ENCODE measurements at places on chromosomes 1 and 21.

DNA sequence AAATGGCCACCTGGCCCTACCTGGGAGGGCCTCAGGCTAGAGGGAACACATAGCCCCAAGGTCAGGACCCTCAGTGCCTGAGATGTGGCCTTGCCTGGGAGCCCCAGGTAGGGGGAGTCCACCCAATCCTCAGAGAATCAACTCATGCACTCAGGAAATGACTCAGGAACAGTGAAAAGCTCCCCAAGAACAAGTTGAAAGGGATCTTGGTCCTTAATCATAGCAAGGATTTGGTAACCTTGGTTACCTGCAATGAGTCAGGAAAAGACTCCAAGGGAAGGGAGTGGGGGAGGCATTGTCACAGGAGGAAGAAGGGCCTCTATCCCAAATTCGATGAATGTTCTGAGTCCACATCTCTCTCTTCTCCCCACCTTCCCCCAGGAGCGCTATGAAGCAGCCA is 17.0 kb downstream of the MAP7D1 start:
- DNase-seq, result no peak

DNA sequence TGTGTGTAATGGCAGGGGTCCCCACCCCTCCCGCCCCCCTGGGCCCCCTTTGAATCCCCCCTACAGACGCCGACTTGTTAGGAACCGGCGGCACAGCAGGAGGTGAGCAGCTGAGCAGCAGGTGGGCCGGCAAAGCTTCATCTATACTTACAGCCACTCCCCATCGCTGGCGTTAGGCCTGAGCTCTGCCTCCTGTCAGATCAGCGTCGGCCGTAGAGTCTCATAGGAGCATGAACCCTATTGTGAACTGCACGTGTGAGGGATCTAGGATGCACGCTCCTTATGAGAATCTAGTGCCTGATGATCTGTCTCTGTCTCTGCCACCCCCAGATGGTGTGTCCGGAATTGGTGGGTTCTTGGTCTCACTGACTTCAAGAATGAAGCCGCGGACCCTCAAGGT is 14.9 kb upstream of the VPS26C start:
- no peak for DNase-seq

DNA sequence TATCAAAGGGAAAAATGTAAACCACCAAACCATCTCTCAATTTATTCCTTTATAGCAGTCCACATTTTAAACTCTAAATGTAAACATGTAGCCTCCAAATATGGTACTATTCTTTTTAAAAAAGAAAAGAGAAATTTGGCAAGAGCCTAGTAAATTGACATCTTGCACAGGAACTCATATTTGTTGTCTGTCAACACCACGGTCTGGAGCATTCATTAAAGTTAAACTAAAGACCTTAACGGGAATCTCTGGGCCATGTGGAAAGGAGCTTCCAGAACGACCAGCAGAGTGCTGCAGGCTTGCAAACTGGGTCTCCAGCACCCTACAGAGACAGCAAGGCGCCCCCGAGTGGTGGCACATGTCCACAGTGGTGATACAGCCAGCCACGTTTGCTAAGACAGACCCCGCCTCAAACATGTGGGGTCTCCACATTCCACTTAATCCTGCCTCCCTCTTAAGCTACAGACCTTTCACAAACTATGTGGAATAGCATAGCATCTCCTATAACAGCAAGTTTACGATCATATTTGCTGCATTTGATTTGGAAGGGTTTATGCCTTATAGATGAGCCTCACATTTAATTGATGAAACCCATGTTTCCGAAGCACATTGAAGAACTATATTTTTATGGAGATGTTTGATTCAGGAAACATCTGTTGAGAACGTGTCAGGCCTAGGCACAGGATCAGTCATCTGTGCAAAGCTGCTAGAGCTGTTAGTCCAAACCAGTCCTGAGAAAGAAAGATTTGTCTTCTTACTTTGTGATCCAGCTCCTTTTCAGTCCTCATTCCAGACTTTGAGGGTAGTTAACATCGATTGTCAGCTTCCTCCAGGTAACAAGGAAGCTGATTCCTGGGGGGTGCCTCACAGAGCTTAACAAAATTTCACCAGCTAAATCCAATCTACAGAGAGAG is 96.4 kb upstream of the BACE2 start:
- DNase-seq, result no peak

GRCh38 chr1:201707656-201708055 is 121.3 kb upstream of the IPO9 start:
- DNase-seq, result no peak

- no peak for DNase-seq
Observed at GRCh38 chr1:30901798-30902581, 6.6 kb downstream of the SDC3 start.

DNA sequence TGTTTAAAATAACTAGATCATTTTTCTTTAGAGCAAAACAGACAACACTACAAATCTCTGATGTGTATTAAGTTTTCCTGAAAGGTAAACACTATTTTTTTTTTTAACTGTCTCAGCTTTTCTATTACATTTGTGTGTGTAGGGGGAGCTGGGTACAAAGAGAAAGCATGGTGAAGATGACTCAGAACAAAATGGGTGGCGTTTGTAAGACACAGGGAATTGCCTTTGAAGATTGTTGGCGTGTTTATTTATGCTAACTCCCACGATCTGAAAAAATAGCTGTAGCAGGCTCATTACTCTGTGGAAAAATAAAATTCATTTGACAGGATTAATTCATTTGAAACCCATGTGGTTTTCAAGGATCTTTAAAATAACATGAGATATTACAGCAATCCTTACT is 285.1 kb downstream of the RYR2 start:
- no peak for DNase-seq

DNA sequence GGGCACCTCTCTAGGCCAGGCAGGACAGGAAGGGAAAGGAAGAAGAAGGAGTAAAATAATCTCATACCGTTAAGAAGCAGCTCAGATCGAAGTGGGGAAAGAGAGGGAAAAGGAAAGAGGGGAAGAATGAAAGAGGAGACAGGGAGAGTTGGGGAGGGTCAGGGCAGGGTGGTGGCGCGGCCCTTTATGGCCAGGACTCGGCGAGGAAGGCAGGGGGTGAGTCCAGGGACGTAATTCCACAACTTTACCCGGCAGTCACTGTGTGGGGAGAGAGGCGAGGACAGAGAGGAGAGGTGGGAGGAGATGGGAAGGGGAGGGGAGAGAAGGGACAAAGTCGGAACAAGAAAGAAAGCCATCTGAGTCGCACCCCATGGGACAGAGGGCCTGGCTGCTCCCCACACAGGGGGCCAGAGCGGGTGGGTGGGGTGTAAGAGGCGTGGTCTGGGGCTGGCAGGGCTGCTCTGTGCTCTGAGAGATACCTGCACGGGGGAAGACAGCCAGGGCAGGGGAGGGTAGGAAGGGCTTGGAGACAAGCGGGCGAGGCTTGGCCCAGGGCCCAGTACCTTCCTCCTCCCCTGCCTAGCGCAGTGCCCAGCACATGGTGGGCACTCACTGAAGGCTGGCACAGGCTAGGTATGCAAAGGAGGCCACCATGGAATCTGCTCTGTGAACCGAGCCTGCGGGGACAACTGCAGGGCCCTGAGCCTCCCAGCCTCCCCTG is 49.4 kb downstream of the KIF21B start:
- no peak for DNase-seq

Measured in stimulated activated CD4-positive, alpha-beta T cell treated with anti-CD3 and anti-CD28 coated beads, Interleukin-15, amount 100 ng/mL, for 48 hours (primary cell).